Esophagus muscularis mucosa (tissue), 4 donors: ENCODE measurements at places on chromosomes 7 and 10. TPM values are rescaled to one million over a fixed set of nuclear protein-coding genes. Genes with fewer than 3 reads are reported as not detected.

The ABCB1 gene
- total RNA-seq = 4.5 TPM

The OIT3 gene
- total RNA-seq = not detected

The OR2A2 gene
- not detected for total RNA-seq

The FGL2 gene
- 294 TPM for total RNA-seq

The FAM237B gene
- total RNA-seq = not detected

The ACHE gene
- total RNA-seq = 3.9 TPM

The CDNF gene
- 0.52 TPM for total RNA-seq

The PRPS1L1 gene
- not detected for total RNA-seq

The CALML5 gene
- total RNA-seq = not detected

The SLC16A12 gene
- 2.2 TPM for total RNA-seq

The LDB3 gene
- total RNA-seq = 12.6 TPM

The CYP2C19 gene
- total RNA-seq = 0.17 TPM

The TMEM139 gene
- not detected for total RNA-seq

The HOXA9 gene
- 0.50 TPM for total RNA-seq

The GBX1 gene
- total RNA-seq = not detected

The AGBL3 gene
- total RNA-seq = 2.1 TPM

The IL15RA gene
- 26.8 TPM for total RNA-seq

The PON1 gene
- total RNA-seq = not detected

The FXYD4 gene
- total RNA-seq = not detected

The SUN3 gene
- not detected for total RNA-seq

The STAM gene
- total RNA-seq = 17.0 TPM

The HABP2 gene
- total RNA-seq = not detected

The RBAK gene
- 9.2 TPM for total RNA-seq

The GIMAP4 gene
- total RNA-seq = 18.3 TPM

The FZD8 gene
- 13.8 TPM for total RNA-seq

The ZPBP gene
- total RNA-seq = not detected

The AKR1C8 gene
- not detected for total RNA-seq

The ANKIB1 gene
- 30.9 TPM for total RNA-seq

The POLD2 gene
- 71.2 TPM for total RNA-seq

The LEP gene
- not detected for total RNA-seq

The CDK1 gene
- 0.66 TPM for total RNA-seq

The TUBB8 gene
- total RNA-seq = not detected

The CPED1 gene
- total RNA-seq = 31.1 TPM

The ZNF467 gene
- total RNA-seq = 12.4 TPM

The ZNF727 gene
- 4.6 TPM for total RNA-seq

The NUDT13 gene
- 3.4 TPM for total RNA-seq

The GOLGA7B gene
- total RNA-seq = 0.33 TPM

The MKI67 gene
- total RNA-seq = 1.2 TPM

The PHF14 gene
- total RNA-seq = 50.7 TPM

The TRPV5 gene
- total RNA-seq = 0.17 TPM

The PNLIPRP1 gene
- not detected for total RNA-seq

The PRR15 gene
- not detected for total RNA-seq

The RPP30 gene
- 21.6 TPM for total RNA-seq

The PRLHR gene
- total RNA-seq = 1.9 TPM

The BAIAP2L1 gene
- 0.84 TPM for total RNA-seq

The RPP38 gene
- total RNA-seq = 16.2 TPM

The MMD2 gene
- not detected for total RNA-seq

The DGKI gene
- 2.0 TPM for total RNA-seq

The PKD2L1 gene
- not detected for total RNA-seq

The MYO1G gene
- total RNA-seq = 4.2 TPM

The CRYGN gene
- under 0.01 TPM for total RNA-seq

The C10orf53 gene
- total RNA-seq = not detected

The MRM2 gene
- 19.2 TPM for total RNA-seq

The SPAM1 gene
- not detected for total RNA-seq
